ENCODE measurements at places on chromosomes 3 and 15. TPM values are rescaled to one million over a fixed set of nuclear protein-coding genes. Genes with fewer than 3 reads are reported as not detected.

Gene OIP5
- 1.5 TPM for total RNA-seq

Gene ECE2
- total RNA-seq = under 0.01 TPM

Gene BSN
- 0.17 TPM for total RNA-seq

Gene MEGF11
- not detected for total RNA-seq

Gene GOLGA6D
- not detected for total RNA-seq

Gene ACP3
- 0.99 TPM for total RNA-seq

Gene STRA6
- total RNA-seq = 0.83 TPM

Gene FAM3D
- not detected for total RNA-seq

Gene KCTD6
- 6.9 TPM for total RNA-seq

Gene HTR3E
- not detected for total RNA-seq

Gene GOLGA6B
- not detected for total RNA-seq

Gene KLHL6
- total RNA-seq = not detected

Gene C3orf20
- under 0.01 TPM for total RNA-seq

Gene SGO1
- total RNA-seq = 9.9 TPM

Gene GOLGA8S
- 0.15 TPM for total RNA-seq

Gene ACOX2
- total RNA-seq = 26.5 TPM

Gene FOXL2
- total RNA-seq = not detected

Gene DNAJC13
- 78.7 TPM for total RNA-seq

Gene ZPLD1
- not detected for total RNA-seq

Gene SLC25A20
- total RNA-seq = 18.5 TPM

Gene CTXND1
- not detected for total RNA-seq

Gene CCDC14
- 60.4 TPM for total RNA-seq

Gene KCNAB1
- 2.8 TPM for total RNA-seq

Gene ANKRD34C
- total RNA-seq = not detected

Gene CCDC33
- not detected for total RNA-seq

Gene LDHAL6B
- not detected for total RNA-seq

Gene HEXA
- 98.2 TPM for total RNA-seq

Gene POLQ
- total RNA-seq = 0.99 TPM

Gene PIERCE2
- 1.2 TPM for total RNA-seq

Gene KNG1
- not detected for total RNA-seq

Gene GPR149
- total RNA-seq = not detected

Gene BCL2A1
- total RNA-seq = 6.5 TPM

Gene GREM1
- total RNA-seq = 141 TPM

Gene CPNE9
- not detected for total RNA-seq

Gene BFSP2
- not detected for total RNA-seq

Gene SH2D7
- total RNA-seq = under 0.01 TPM

Gene WDR93
- not detected for total RNA-seq

Gene PXYLP1
- total RNA-seq = 9.1 TPM

Gene GABRB3
- 1.8 TPM for total RNA-seq

Gene NPAP1
- not detected for total RNA-seq

Gene PPP2R3A
- total RNA-seq = 16.7 TPM

Gene TGM5
- not detected for total RNA-seq

Gene MORC1
- not detected for total RNA-seq

Gene TGM4
- total RNA-seq = not detected

Gene TWF2
- total RNA-seq = 120 TPM

Gene NMB
- total RNA-seq = 3.6 TPM

Gene LRTM1
- not detected for total RNA-seq

Gene OSBPL10
- total RNA-seq = 9.5 TPM
